ENCODE measurements at places on chromosomes 4 and X.

GRCh38 chr4:40349561-40350198 lies 14.5 kb downstream of the CHRNA9 start:
- DNase-seq = no peak

DNA sequence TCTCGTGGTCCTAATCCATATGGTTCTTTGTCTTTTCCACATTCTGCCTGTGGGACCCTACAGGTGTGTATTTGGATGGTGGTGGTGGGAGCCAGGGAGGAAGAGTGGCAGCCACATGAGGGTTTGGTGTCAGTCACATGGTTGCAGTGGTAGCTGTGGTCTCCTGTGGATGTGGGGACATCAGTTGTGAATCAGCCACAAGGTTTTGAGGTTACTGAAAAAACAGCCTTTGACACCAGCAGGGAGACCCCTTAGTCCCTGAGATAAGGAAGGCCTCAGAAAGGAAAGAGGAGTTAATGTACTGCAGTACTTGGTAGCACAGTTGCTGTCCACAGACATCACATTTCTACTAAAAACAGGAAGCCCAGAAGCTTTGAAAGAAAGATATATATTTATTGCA lies 15.8 kb upstream of the GAGE10 start:
- no peak for DNase-seq

DNA sequence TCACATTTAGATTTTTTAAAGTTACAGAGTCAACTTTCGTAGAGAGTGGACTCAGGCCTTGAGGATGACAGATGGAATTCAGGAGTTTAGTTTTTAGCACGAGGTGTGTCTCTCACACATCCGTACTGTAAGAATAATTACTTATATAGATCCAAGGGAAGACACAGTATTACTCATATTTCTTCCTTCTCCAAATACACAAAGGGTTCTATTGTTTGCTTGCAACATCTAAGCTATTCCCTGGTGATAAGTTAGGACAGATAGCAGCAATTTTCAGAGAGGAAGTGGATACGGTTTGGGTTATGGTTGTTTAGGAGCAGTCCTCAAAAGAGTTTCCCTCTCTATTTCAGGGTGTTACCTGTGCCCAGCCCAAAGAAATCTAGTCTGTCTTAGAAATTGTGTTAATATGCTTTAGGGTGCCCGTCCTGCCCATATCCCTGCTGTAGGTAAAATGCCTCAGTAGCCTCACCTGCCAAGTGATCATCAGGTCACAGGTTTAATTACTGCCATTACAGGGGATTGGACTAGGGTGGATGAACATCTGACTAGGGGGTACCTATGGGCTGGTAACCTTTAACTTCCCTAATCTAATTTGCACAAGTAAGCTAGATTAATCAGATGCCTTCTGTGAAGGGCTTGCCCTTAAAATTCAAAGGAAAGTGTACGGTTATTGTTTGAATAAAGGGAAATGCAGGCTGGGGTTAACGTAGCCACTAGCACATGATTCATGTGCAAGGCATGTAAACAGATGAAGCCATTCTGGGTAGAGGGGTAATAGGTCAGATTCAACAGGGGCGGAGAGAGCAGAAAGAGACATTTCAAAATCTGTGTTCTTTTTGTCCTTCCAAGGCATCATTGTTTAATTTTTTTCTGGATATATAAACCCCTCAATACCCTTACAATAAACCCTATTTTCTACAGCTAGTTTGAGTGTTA lies 8.7 kb upstream of the PPP3CA start:
- no peak for DNase-seq

- no peak for DNase-seq
Observed at GRCh38 chrX:120561634-120562568, 1.1 kb upstream of the CUL4B start.

DNA sequence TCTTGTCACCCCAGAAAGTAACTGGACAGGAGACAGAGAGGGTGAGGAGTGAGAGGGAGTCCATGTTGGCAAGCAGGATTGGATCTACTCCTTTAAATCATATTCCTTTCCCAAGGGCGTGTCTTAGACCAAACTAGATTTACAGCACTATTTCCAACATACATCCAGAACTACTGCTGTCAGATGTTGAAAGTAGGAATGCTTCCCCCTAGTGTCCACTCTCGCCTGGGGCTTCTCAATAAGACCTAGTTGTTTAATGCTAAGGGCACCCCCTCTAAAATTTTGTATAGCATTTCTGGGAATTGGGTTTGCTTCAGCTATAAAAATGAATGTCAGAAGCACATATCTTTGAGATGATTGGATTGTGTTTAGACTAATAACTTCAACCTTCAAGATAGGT lies 13.3 kb downstream of the OFD1 start:
- no peak for DNase-seq

DNA sequence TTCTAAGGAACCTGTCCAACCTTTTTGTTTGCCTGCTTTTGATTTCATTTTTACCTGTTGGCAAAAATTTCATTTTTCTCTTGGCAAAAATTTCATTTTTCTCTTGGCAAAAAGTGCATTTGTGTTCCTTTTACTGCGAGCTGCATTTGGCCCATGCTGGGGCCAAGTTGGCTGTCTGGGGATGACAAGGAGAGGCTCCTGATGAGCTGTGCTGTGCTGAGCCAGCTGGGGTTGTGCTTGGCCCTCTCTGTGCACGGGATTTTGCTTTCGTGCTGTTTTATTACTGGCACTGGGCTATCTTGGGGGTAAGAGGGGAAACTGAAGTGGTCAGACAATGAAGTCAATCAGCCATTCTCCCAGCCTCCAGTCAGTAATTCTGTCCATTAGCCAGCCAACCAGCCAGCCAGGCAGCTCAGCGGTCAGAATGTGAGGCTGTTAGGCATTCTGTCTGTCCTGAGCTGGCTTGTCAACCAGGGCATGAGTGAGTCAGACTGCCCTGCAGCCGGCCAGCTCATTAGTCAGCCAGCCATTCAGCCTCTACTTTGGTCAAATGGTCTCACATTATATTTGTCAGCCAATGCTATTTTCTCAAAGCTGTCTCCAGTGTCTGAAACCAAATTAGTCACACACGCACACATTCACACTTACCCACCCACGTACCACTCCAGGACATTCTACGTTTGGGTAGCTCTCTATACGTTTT lies 56.9 kb upstream of the PRPS1 start:
- DNase-seq = peak; percentile 1

DNA sequence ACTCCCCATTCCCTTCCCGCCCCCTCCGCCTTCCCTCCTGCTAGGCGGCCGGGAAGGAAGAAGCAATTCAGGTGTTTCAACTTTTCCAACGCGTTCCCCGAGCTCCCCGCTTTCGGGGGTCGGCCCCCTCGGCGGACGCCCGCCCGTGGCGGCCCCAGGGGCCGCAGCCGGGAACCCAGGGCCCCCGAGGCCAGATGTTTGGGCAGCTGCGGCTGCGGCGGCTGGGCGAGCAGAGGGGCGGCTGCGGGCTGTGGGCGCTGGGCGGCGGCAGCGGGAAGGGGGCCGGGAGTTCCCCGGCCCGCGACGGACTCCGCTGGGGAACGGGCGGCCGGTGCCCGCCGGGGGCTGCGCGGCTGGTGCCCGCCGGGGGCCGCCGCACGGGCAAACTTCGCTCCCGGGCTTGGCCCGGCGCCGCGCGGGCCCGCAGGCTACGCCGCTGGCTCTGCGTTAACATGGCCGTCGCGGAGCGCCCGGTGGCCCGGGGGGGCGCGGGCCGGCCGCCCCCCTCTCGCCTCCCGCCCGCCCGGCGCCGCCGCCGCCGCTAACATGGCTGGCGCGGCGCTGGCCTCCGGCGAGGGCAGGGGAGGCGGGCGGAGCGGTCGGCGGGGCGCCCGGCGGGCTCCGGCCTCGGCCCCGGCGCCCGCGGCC lies 510 bp downstream of the HMGB3 start:
- DNase-seq = no peak

GRCh38 chr4:85763202-85763601 lies 288.3 kb downstream of the ARHGAP24 start:
- no peak for DNase-seq

GRCh38 chr4:88033309-88033708 lies 25.9 kb downstream of the PKD2 start:
- no peak for DNase-seq

DNA sequence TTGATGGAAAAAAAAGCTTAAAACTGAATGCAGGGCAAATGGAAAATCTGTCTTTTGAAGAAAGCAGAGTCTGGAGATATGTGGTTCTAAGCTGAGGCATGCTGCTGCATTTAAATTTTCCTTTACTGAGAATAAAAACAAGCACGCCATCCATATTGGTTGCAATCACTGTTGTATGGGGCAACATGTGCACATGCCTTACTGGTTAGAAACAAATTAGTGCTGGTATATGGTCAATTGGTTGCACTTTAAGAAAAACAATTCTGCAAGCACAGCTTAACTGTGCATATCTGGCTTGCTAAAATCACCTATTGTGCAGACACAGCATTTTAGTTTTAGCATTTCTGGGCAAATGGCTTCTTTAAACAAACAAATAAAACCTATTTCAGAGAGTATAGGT lies 239.1 kb downstream of the NDST4 start:
- DNase-seq = no peak

DNA sequence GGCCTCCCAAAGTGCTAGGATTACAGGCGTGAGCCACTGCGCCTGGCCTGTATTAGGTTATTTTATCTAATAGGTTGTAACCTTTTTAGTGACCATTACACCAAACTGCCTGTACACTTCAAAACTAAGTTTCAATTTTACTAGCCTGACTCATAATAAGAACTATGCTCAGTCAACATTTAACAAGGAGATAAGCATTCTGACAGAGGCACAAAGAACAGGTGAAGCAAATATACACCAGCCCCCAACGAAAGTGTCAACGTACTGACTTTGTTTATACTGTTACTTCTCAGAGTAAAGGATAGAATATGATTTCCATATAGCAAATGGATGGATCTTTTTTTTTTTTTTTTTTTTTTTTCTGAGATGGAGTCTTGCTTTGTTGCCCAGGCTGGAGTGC lies 62.8 kb downstream of the SHISA3 start:
- DNase-seq = no peak

GRCh38 chrX:100880368-100880767 lies 6.2 kb upstream of the NOX1 start:
- no peak for DNase-seq

- no peak for DNase-seq
Observed at GRCh38 chr4:100948911-100949310, 398.4 kb downstream of the PPP3CA start.

DNA sequence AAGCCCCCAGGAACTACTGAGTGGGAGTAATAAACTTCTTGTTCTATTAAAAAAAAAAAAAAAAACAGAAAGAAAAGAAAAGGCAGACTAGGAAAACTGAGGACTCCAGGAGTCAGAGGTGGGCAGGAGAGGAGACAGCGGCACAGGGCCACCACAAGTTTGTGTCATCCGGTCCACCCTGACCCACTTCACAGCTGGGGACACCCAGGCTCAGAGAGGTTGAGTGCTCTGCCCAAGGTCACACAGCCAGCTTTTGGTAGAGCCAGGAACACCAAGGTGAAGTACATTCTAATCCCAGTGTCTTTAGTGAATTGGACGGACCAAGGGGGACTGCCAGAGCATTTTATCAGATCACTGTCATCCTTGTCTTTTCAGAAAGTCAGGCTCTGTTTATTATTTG lies 16.4 kb upstream of the ABLIM2 start:
- DNase-seq = no peak

- DNase-seq = no peak
Observed at GRCh38 chrX:71420686-71421085, 54.5 kb downstream of the TAF1 start.

- DNase-seq = no peak
Observed at GRCh38 chr4:17376205-17376604, 135.7 kb downstream of the QDPR start.

DNA sequence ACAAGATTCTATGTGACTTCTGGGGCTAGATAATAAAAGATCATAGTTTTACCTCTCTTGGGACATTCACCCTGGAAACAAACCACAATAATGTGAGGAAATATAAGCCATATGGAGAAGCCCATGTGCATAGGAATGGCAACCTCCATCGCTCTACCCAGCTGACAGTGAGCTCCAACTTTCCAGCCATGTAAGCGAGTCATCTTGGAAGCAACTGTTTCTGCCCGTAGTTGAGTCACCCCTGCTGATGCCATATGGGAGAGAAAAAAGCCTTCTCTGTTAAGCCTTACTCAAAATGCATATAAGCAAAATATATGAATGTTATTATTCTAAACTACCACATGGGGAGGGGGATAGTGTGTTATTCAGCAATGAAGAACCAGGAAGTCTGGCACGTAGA lies 31.4 kb upstream of the RELL1 start:
- DNase-seq = no peak

DNA sequence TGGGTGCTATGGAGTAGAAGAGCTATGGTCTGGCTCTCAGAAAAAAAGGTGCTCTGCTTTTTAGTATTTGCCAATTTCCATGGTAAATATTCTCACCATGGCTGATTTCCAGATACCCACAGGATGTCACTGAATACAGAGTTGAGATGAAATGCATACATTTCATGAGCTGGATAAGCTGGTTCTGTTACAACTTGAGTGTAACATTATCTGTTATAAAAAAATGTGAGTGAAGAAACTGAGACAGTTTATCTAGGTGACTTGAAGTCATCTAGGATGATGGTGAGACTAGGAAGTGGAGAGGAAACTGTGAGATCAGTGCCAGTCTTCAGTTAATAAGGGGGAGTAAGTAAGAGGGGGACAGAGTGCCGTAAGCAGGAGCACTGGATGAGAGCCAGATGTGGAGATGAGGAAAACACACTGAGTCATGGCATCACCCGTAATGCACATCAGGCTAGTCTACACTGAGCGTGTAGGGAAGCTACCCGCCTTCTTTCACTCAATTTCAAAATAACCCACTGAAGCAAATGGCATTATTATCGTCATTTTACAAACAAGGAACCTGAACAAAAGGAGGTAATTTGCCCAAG lies 5.0 kb downstream of the HPSE start:
- no peak for DNase-seq

GRCh38 chr4:137703195-137703594 lies 170.9 kb upstream of the PCDH18 start:
- no peak for DNase-seq

GRCh38 chr4:8547912-8548730 lies 32.1 kb upstream of the GPR78 start:
- no peak for DNase-seq

- DNase-seq = no peak
Observed at GRCh38 chrX:17154001-17154400, 207.5 kb downstream of the REPS2 start.

- DNase-seq = no peak
Observed at GRCh38 chr4:156476359-156476758, 495.2 kb downstream of the PDGFC start.

DNA sequence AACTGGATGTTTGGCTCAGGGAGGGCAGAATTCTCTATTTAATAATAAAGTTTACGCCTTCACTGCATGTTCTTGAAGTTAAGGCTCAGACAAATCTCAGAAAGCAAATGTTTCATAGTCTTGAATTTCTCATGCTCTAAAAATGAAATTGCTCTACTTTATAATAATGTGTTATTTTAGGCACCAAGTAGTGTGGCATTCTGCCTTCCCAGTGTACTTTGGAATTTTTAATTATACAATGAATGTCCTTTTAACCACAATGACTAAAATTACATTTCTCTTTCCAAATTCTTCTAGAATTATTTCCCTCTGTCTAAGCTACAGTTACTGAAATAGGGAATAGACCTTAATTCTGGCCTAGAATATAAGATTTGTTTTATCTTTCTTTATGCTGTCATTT lies 97.9 kb upstream of the PDE5A start:
- DNase-seq = no peak

GRCh38 chrX:150365990-150366911 lies 3.1 kb downstream of the MAMLD1 start:
- no peak for DNase-seq

GRCh38 chrX:130086447-130087206 lies 23.7 kb downstream of the ELF4 start:
- peak; percentile 66 for DNase-seq

- no peak for DNase-seq
Observed at GRCh38 chr4:106615961-106616360, 247.4 kb upstream of the GIMD1 start.
